ENCODE measurements at places on chromosomes 2 and 18. TPM values are rescaled to one million over a fixed set of nuclear protein-coding genes. Genes with fewer than 3 reads are reported as not detected.

MSTN gene
- not detected for total RNA-seq

DNA sequence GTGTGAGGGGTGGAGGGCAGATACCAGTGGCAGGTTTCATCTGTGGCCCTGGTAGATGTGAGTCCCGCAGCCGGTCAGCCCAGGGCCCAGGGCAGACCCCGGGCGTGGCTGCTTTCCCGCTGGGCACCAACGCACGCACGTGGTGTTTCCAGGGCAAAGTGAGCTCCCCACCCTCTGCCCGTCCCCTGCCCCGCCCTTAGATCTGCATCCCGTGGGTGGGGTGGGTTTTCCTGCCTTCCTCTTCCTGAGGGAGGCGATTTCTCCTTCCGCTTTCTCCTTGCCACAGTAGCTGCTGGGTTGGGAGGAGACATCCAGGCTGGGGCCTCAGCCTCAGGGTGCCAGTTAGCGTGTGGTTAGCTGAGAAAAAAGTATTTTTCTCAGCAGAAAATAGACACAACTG lies 49.6 kb downstream of the ODC1 start:
- no peaks in the 10 kb centered on the region for H3K27me3 ChIP-seq
- peak overlapping the region; percentile 54 for H3K27ac ChIP-seq
- no peak for DNase-seq
- H3K4me1 ChIP-seq: peaks cover 31% of the 10 kb centered on the region
- no peak overlapping the region for H3K4me3 ChIP-seq

- peaks cover 5% of the 10 kb centered on the region for H3K36me3 ChIP-seq
- no peak overlapping the region for H3K27ac ChIP-seq
- no peaks in the 10 kb centered on the region for H3K27me3 ChIP-seq
- no peak for DNase-seq
- peaks cover 22% of the 10 kb centered on the region for H3K4me1 ChIP-seq
Observed at GRCh38 chr2:143399631-143400069, 270.4 kb downstream of the ARHGAP15 start.

GRCh38 chr2:220469201-220469600 lies 841.8 kb downstream of the SLC4A3 start:
- H3K4me3 ChIP-seq: no peak overlapping the region
- DNase-seq: no peak
- no peaks in the 10 kb centered on the region for H3K4me1 ChIP-seq
- no peaks in the 10 kb centered on the region for H3K27me3 ChIP-seq

- no peak overlapping the region for H3K4me3 ChIP-seq
- no peaks in the 10 kb centered on the region for H3K36me3 ChIP-seq
- no peaks in the 10 kb centered on the region for H3K27me3 ChIP-seq
- no peak for DNase-seq
- H3K4me1 ChIP-seq: peaks cover 39% of the 10 kb centered on the region
Observed at GRCh38 chr2:32860385-32860784, 86.4 kb upstream of the LTBP1 start.

DNA sequence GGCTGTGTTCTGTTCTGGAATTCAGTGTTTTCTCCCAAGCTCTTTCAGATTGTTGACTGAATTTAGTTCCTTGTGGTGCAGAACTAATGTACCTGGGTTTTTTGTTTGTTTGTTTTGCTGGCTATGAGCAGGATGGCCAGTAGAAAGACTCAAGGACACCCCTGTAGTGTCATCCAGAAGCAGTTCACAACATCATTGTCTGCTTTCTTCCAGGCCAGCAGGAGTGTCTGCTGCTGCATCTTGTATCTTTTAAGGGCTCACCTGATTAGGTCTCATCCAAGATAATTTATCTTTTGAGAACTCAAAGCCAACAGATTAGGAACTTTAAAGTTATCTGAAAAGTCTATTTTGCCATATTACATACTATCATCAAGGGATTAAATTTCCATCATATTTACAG lies 318.5 kb upstream of the MC4R start:
- no peak overlapping the region for H3K4me3 ChIP-seq
- no peak overlapping the region for H3K27ac ChIP-seq
- H3K27me3 ChIP-seq: no peaks in the 10 kb centered on the region

GRCh38 chr18:73785300-73785699 lies 362.3 kb downstream of the FBXO15 start:
- H3K27me3 ChIP-seq: no peaks in the 10 kb centered on the region
- no peak for DNase-seq
- H3K4me3 ChIP-seq: no peak overlapping the region
- no peak overlapping the region for H3K27ac ChIP-seq
- H3K4me1 ChIP-seq: no peaks in the 10 kb centered on the region

All from natural killer cell treated with Interleukin-12 subunit alpha and Interleukin-12 subunit beta and Interleukin-15 and Interleukin-18, amount 100 ng/mL, for 72 hours (primary cell).